H4 (cell line): ENCODE measurements at places on chromosomes 16 and 17. TPM values are rescaled to one million over a fixed set of nuclear protein-coding genes. Genes with fewer than 3 reads are reported as not detected.

DNA sequence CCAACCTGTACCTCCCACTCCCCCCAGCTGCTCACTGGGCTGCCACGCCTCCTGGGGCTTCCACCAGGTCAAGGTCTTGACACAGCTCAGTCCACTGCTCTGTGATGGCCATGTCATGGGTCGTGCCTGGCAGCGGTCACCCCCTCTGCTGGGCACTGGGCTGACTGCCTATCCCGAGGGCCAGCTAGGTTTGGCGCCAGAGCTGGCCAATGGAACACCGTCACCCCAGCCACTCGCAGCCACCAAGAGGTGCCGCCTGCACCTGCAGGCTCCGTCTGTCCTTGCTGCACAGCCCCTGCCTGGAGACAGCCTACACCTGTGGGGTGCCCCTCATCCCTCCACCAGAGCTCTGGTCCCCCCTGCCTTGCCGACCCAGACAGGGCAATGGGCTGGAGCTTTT is 4.5 kb upstream of the RAB40C start:
- no peak for DNase-seq

- no peak for DNase-seq
Measured at GRCh38 chr17:16912021-16912962, 59.6 kb downstream of the TNFRSF13B start.

- peak; percentile 38 for DNase-seq
Measured at GRCh38 chr17:44350733-44351226, 5.7 kb downstream of the GRN start.

- DNase-seq = no peak
Measured at GRCh38 chr16:85418978-85419491, 194.1 kb upstream of the GSE1 start.

DNA sequence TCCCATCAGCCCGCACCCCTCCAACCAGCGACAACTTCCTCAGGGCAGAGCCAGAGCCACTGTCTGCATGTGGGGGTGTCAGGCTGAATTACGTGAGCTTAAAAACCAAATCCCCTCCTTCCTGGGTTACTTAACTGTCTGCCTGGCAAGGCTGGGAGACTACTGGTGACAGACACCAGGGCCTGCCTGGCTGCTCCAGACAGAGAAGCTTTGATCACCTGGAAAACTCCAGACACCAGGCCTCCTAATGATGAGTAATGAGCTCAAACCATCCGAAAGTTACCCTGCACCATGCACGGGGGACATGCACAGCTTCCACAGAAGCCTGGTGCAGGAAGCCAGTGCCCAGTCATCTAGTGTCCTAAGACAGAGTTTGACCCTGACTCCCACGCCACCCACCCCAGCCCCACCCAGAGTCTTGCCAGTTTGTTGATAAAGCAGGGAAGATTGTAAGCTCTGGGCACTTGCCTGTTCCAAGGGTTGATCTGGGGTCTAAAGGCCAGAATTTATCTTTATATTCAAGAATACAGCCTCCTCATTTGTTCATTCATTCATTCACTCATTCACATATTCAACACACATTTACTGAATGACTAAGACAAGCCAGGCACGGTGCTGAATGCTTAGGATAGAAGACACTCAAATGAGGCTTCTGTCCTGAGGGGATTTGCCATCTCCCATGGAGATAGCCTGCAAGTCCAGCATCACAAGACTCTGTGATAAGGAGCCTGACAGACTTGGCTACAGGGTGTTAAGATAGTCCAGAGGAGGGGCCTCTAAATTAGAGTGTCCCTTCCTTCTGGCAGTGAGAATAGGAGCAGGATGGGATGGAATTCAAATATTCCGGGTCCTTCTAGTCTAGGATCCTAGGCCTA is 7.2 kb upstream of the CCDC182 start:
- no peak for DNase-seq

GRCh38 chr17:77865112-77865611 is 93.3 kb upstream of the TNRC6C start:
- no peak for DNase-seq

- DNase-seq = no peak
Measured at GRCh38 chr17:5630434-5630833, 46.1 kb upstream of the NLRP1 start.

DNA sequence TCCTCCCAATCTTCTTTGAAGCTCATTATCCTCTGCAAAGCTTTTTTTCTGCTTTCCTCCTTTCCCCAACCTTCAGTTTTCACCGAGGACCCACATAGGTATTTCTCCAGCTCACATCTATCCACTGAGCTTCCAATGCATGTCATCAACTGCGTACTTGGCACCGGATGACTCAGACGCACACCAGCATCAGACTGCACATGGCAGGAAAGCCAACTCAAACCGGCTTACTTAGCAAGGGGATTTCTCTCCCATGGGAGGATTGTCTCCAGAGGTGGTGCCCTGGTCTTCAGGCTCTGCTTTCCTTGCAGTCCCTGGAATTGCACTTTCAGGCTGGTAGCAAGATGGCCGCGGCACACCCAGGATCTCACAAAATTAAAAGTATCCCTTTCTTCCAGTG is 1.7 kb upstream of the AKTIP start:
- no peak for DNase-seq

Gene USH1G
- total RNA-seq = 0.54 TPM in 1 of 2 replicates, not detected in the other

Gene CCDC57
- 1.8 and 4.7 TPM in 2 replicates for total RNA-seq

Gene EVI2B
- 0.23 and 0.39 TPM in 2 replicates for total RNA-seq

Gene CRISPLD2
- total RNA-seq = 5.7 and 10.3 TPM in 2 replicates
